ENCODE measurements at places on chromosomes 5 and 9.

- no peak for DNase-seq
Observed at GRCh38 chr5:4758550-4758949, 381.6 kb upstream of the ADAMTS16 start.

GRCh38 chr5:74063821-74064220 lies 437.8 kb downstream of the ARHGEF28 start:
- no peak for DNase-seq

DNA sequence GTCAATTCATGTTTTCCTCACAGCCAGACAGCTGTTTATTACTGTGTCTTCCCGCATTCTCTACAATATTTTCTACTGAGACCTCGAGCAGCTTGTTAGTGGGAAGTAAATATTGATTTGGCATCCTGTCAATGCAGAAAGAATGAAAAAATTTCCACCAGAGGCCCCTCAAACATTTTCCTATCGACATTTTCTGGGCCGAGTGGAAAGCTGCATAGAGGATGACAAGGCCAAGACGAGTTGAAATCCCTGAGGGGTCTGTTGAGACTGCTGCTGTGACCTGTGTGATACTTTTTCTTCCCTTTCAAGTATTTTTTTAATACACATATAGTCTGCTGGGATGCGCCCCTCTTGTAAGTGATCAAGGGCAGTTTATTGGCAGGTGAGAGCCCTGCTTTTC lies 91.4 kb upstream of the SH3GL2 start:
- no peak for DNase-seq

DNA sequence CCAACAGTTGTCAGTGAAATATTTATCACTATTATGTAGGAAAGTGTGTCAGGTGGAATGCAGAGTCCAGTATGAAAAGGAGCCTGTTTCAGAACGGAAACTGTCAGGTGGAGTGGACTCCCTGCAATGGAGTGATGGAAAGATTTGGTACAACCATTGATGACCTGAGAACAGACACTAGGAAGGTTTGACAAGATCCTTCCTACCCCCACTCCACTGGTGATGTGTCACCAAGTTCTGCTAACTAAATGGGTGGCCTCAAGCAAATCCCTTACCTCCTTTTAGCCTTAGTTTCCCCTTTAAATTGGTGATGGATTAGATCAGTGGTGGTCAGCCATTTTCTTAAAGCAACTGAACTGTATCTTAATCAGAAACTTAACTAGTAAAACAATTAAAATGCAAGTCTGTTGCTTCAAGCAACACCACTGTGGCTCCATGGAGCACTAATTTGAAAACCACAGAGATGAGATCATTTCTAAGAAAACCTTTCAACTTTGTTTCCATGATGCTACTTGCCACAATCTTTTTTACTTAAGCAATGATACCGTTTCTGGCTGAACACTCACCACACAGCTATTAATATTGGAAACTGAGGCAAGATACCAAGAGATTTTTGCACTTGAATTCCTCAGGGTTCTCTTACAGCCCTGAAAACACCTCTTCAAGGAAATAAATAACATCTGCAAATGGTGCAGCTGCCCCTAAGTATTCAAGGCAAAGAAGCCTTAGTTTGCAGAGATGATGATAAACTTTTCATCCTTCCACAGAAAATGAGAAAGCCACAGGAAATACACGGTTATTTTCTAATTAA lies 140.6 kb downstream of the ERCC6L2 start:
- DNase-seq: no peak

GRCh38 chr5:139181835-139182452 lies 16.2 kb downstream of the SIL1 start:
- DNase-seq: no peak

- DNase-seq: no peak
Observed at GRCh38 chr9:133105461-133105770, 15.6 kb downstream of the RALGDS start.

- no peak for DNase-seq
Observed at GRCh38 chr5:149271716-149272563, at the start of gene AFAP1L1. Gene AFAP1L1, plus strand, starts transcription at chr5:149271859. Its CDS starts 110 bp downstream, at chr5:149271969.

- no peak for DNase-seq
Observed at GRCh38 chr5:124728331-124728967, 18.0 kb downstream of the ZNF608 start.

- DNase-seq: no peak
Observed at GRCh38 chr5:146877783-146878475, 628 bp downstream of the PPP2R2B start.

DNA sequence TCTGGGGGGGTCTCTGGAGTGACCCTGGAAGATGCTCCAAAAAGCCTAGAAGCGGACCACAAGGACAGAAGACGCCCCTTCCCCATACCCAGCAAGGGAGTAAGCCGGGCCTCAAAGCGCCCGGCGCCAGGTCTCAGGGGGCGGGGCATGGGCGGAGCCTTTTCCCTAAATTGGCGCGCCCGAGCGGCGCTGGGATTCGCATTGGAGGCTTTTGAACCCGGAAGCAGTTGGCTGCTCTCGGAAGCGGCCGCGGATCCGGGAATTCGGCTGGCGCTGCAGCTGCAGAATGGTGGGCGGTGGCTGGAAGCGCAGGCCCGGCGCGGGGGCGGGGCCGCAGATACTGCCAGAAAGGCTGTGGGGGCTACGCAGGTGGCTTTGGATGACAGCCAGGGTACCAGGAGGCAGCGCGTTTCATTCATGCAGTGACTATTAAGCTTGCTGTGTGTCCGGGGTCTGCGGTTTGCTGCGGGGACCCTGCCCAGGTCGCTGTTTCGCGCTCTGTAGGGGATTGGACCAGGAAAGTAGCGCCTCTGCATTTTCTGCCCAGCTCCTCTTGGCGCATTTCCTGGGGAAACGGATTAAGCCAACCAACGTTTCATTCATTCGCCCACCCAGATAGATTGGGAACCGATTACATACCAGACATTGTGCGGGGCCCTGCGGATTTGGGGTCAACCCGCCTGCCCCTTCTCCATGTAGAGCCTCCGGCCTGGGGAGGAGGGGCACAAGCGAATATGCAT lies 83.0 kb upstream of the FREM1 start:
- no peak for DNase-seq

GRCh38 chr5:82151662-82152061 lies 126.5 kb downstream of the RPS23 start:
- no peak for DNase-seq

- DNase-seq: no peak
Observed at GRCh38 chr5:173969167-173970049, 19.6 kb upstream of the C5orf47 start.

GRCh38 chr5:77262697-77263096 lies 52.2 kb downstream of the PDE8B start:
- DNase-seq: no peak

All from stimulated activated CD4-positive, alpha-beta T cell treated with anti-CD3 and anti-CD28 coated beads, Interleukin-15, amount 100 ng/mL, for 1 hour (primary cell).